Cardiac ventricle fibroblast (primary cell): ENCODE measurements at places on chromosomes 1 and 21. TPM values are rescaled to one million over a fixed set of nuclear protein-coding genes. Genes with fewer than 3 reads are reported as not detected.

The SPRR1A gene
- total RNA-seq, result not detected in 2 replicates

The OR2T29 gene
- not detected in 2 replicates for total RNA-seq

The SEC16B gene
- 5.1 and 5.7 TPM in 2 replicates for total RNA-seq

The PLEKHN1 gene
- total RNA-seq, result 0.24 and 0.50 TPM in 2 replicates

The LENEP gene
- not detected in 2 replicates for total RNA-seq

The LDLRAP1 gene
- total RNA-seq, result 12.2 TPM in 2 replicates

The POU3F1 gene
- total RNA-seq, result 0.19 TPM in 1 of 2 replicates, not detected in the other

The CR1L gene
- not detected in 2 replicates for total RNA-seq

The LCE2A gene
- total RNA-seq, result not detected in 2 replicates

The RYR2 gene
- 0.25 and 2.3 TPM in 2 replicates for total RNA-seq

The IL20 gene
- not detected in 2 replicates for total RNA-seq

The GJA5 gene
- total RNA-seq, result not detected in 2 replicates

The GCSAML gene
- total RNA-seq, result not detected in 2 replicates

The MXRA8 gene
- 630 and 641 TPM in 2 replicates for total RNA-seq

The ECM1 gene
- 38.7 and 48.1 TPM in 2 replicates for total RNA-seq

The IGSF9 gene
- total RNA-seq, result not detected in 2 replicates

The CCNL2 gene
- total RNA-seq, result 119 and 121 TPM in 2 replicates

The KIF17 gene
- 0.37 and 0.44 TPM in 2 replicates for total RNA-seq

The CELA3B gene
- total RNA-seq, result not detected in 2 replicates

The MX1 gene
- 4.5 and 6.6 TPM in 2 replicates for total RNA-seq

The CFHR2 gene
- not detected in 2 replicates for total RNA-seq

The OR6N1 gene
- not detected in 2 replicates for total RNA-seq
